ENCODE measurements at places on chromosomes 4 and X. TPM values are rescaled to one million over a fixed set of nuclear protein-coding genes. Genes with fewer than 3 reads are reported as not detected.

DNA sequence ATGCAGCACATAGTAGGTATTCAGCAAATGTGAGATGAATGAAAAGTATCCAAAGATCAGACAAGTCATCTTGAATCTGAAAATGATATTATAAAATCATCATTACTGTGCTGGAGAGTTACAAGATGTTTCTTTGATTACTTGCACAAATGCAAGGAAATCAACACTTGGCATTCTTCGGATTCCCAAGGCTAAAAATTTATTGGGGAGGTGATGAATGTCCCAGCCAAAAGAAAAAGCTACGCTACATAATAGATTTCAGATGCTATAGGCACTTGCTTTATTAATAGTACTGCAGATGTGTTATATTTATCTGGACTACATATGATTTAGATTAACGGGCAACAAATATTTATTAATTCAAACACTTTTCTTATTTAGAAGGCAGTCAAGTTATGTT lies 286.7 kb upstream of the TENM3 start:
- H3K36me3 ChIP-seq: no peaks in the 10 kb centered on the region
- DNase-seq: no peak
- no peaks in the 10 kb centered on the region for H3K27me3 ChIP-seq
- H3K4me3 ChIP-seq: no peak overlapping the region
- H3K27ac ChIP-seq: no peak overlapping the region

DNA sequence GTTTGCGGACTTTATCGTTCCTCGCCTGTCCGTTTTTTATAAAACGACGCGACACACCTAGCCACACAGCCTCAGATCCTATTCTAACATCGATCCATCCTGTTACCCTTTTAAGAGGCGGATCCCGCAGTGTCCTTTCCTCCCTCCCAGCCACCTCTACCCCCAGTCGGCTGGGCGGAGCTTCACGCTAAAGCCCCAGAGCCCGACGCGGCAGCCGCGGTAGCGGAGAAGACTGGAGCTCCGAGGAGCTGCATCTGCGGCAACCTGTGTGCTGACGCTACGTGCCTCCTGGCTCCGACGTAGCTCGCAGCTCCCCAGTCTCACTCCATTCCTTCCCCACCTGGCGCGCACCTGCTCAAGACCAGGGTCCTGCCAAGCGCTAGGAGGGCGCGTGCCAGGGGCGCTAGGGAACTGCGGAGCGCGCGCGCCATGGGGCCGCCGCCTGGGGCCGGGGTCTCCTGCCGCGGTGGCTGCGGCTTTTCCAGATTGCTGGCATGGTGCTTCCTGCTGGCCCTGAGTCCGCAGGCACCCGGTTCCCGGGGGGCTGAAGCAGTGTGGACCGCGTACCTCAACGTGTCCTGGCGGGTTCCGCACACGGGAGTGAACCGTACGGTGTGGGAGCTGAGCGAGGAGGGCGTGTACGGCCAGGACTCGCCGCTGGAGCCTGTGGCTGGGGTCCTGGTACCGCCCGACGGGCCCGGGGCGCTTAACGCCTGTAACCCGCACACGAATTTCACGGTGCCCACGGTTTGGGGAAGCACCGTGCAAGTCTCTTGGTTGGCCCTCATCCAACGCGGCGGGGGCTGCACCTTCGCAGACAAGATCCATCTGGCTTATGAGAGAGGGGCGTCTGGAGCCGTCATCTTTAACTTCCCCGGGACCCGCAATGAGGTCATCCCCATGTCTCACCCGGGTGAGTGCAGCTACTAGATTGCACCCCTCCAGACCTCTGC lies at the start of gene RNF128:
Gene RNF128, plus strand, starts transcription at position 217 of the 953 bp plus-strand sequence. Its CDS starts 213 bp downstream, at position 430.
- DNase-seq: peak; percentile 83
- H3K4me3 ChIP-seq: no peak within 1 kb of the TSS
- peak within 1 kb of the TSS; percentile 48 for H3K27ac ChIP-seq
- H3K36me3 ChIP-seq: no peaks in the 10 kb centered on the region
- no peaks in the 10 kb centered on the region for H3K4me1 ChIP-seq
- H3K27me3 ChIP-seq: peaks cover 9% of the 10 kb centered on the region

GRCh38 chr4:180923486-180923885 lies 1319.7 kb upstream of the TENM3 start:
- H3K27me3 ChIP-seq: no peaks in the 10 kb centered on the region
- no peak overlapping the region for H3K4me3 ChIP-seq
- DNase-seq: no peak
- H3K36me3 ChIP-seq: no peaks in the 10 kb centered on the region
- H3K4me1 ChIP-seq: no peaks in the 10 kb centered on the region

- H3K4me3 ChIP-seq: no peak overlapping the region
- H3K36me3 ChIP-seq: no peaks in the 10 kb centered on the region
- H3K4me1 ChIP-seq: no peaks in the 10 kb centered on the region
- no peak overlapping the region for H3K27ac ChIP-seq
- H3K27me3 ChIP-seq: no peaks in the 10 kb centered on the region
Observed at GRCh38 chr4:8848507-8849265, 23.0 kb downstream of the HMX1 start.

DNA sequence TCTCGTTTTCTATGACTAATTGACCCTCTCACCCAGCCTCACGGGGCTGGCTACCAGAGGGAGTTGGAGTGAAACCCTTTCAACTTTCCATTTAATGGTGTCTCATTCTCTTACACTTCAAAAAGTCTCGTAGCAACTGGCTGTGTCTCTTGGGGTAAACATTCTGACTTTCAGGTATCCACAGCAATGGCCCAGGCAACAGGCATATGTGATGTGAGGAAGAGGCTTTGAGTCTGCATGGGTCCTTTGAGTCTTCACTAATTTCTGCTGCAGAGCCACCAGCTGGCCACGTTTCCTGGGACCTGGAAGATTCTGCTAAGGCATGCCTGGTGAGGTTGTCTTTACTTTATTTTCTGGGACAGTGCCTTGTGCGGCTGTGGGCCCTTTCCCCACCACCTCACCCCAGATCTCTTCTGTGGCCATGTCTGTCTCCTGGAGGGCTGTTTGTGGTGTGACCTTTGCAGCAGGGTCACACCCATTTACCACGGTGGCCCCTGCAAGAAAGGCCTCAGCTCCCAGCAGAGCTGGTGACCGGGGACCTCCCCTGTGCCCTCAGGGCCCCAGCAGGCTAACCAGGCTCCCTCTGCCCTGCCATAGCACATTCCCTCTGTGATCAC lies 112.5 kb upstream of the FRG1 start:
- no peak overlapping the region for H3K27ac ChIP-seq
- H3K36me3 ChIP-seq: no peaks in the 10 kb centered on the region
- H3K4me1 ChIP-seq: no peaks in the 10 kb centered on the region

DNA sequence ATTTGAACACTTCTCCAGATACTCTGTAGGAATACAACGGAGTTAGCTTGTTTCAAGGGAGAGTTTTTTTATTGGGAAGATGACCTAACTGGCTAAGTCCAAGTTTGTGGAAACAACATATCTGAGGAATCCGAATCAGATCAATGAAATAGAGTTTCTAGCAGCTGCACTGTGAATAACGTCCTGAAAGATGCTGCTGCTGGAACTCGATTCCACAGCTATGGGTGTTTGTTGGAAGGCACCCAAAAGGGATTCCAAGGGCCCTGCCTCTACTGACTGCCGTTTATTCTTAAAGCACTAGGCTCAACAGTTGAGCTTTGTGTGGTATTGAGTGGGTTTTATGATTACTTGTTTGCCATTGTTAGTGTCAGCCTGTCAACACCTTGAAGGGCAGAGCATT lies 6.6 kb upstream of the GBA3 start:
- no peak for DNase-seq
- H3K4me3 ChIP-seq: no peak overlapping the region
- H3K27me3 ChIP-seq: no peaks in the 10 kb centered on the region
- H3K27ac ChIP-seq: no peak overlapping the region
- H3K4me1 ChIP-seq: no peaks in the 10 kb centered on the region

DNA sequence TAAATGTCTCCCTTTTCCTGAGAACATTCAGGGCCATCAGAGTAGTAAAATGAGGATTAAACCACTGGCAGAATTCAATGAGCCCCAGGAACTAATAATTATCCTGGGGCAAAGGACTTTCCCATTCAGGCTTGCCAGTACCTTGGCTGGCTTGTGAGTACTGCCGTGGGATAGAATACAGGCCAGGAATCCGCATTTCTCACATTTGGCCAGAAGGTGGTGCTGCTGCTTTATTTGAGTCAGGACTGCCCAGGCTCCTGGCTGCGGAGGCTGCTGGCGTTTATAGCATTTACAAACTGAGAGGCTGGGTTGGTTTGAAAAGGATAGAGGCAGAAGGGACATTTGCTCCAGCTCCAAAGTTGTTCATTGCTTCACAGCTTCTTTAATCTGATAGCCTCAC lies 91.4 kb downstream of the RTL9 start:
- no peak overlapping the region for H3K4me3 ChIP-seq
- DNase-seq: no peak
- no peaks in the 10 kb centered on the region for H3K4me1 ChIP-seq
- H3K27ac ChIP-seq: no peak overlapping the region

DNA sequence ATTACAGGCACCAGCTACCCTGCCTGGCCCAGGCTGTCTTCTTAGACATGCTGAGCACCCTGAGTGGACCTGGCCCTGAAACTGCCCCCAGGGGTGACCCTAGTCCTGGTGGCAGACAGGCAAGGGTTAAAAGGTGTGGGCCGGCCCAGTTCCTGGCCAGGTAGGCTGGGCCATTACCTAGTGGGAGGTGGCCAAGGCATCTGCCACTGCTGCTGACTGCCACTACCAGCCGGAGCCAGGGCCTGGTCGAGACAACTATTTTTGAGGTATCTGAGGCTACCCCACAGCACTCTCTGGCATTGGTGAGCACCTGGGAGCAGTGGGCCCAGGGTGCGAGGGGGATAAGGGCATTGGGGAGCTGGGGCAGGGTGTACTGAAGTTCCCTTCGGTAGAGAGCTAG lies at the start of gene CCDC120:
Gene CCDC120, plus strand, starts transcription at position 206 of the 400 bp plus-strand sequence. CDS start 3,043 bp downstream, outside the sequence.
- no peak within 1 kb of the TSS for H3K4me3 ChIP-seq
- H3K4me1 ChIP-seq: no peaks in the 10 kb centered on the region
- H3K36me3 ChIP-seq: no peaks in the 10 kb centered on the region
- no peak for DNase-seq
- H3K27me3 ChIP-seq: no peaks in the 10 kb centered on the region
- H3K27ac ChIP-seq: peak within 1 kb of the TSS; percentile 63

DNA sequence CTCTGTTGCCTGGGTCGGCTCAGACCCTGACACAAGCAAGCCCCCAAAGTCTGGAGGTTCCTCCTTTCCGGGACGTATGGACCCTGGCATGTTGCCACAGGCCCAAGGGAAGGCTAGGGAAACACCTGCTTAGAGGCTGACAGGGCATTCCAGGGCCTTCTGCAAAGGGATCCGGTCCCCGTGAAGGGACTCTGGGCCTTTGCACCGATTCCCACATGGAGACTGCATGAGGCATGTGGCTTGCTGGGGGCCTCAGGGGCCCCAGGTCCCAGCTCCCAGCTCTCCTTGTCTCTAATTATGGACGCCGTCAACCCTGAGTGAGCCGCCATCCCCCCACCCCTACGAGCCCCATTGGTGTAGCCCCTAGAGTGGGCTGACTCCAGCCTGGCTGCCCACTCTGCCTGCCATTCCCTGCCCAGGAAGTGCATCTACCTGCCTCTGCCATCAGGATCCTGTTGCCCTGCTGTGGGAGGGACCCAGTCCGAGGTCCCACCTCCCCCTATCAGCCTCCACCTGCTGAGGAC lies 4.2 kb upstream of the RGS12 start:
- no peak for DNase-seq
- peaks cover 41% of the 10 kb centered on the region for H3K4me1 ChIP-seq
- H3K4me3 ChIP-seq: no peak overlapping the region
- no peaks in the 10 kb centered on the region for H3K27me3 ChIP-seq
- H3K27ac ChIP-seq: no peak overlapping the region

DNA sequence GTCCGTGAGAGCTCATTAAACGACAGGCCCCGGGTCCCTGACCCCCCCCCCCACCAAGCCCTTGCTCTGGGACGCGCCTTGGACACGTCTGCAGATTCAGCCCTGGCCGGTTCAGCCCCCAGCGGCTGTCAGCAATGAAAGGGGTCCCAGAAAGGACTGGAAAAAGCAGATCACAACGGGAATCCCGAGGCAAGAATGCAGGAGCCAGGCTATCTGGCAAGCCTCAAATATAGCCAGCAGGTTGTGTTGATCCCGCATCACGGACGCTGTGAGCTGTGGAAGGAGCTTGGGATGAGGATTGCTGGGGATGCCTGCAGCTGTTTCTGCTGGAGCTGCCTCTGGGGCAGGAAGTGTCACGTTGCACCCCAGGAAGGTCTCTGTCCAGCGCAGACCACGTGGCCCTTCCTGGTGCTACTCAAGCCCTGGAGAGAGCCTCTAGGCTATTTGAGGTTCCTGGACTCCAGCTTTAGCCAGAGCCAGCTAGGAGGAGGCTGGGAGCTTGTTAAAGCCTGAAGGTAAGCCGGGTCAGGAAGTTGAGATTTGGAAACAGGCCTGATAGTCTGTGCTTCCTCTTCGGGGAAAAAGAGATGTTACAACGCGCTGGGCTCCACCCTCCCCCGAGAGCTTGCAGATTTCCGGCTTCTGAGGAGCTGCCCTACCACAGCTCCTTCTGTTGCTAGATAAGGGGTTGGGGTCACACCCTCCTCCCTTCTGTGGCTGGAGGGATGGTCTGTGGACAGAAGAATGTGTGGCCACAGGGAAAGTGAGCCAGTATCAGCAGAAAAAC lies 19.3 kb upstream of the CSF2RA start:
- no peaks in the 10 kb centered on the region for H3K36me3 ChIP-seq
- no peak for DNase-seq
- peak overlapping the region; percentile 25 for H3K4me3 ChIP-seq
- H3K27me3 ChIP-seq: no peaks in the 10 kb centered on the region

- no peak overlapping the region for H3K27ac ChIP-seq
- H3K27me3 ChIP-seq: no peaks in the 10 kb centered on the region
Observed at GRCh38 chr4:90449626-90450025, 322.4 kb downstream of the CCSER1 start.

DNA sequence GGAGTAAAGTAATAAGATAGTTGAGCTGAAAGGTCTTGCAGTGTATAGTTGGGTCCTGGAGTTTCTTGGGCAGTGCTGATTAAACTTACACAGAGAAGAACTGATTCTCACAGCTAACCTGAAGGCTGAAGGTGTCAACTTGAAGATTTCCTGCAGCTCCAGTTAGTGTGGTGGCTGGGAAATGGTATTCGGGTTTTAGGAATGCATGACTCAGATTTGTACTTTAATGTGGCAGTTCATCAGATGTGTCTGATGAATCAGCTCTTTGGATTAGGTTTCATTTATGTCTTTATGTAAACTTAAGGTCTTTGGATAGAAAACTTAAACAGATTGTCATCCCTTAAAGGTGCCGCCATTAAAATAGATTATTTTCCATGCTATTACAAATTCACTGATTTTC lies 200.0 kb downstream of the IL1RAPL1 start:
- no peak overlapping the region for H3K27ac ChIP-seq
- H3K4me3 ChIP-seq: no peak overlapping the region
- H3K36me3 ChIP-seq: no peaks in the 10 kb centered on the region
- DNase-seq: no peak

GRCh38 chr4:11469650-11470437 lies 41.1 kb upstream of the HS3ST1 start:
- H3K36me3 ChIP-seq: no peaks in the 10 kb centered on the region
- peak; percentile 25 for DNase-seq
- no peaks in the 10 kb centered on the region for H3K4me1 ChIP-seq
- no peak overlapping the region for H3K4me3 ChIP-seq

PPEF2 gene
- not detected for total RNA-seq

SLC34A2 gene
- total RNA-seq: 1,719 TPM

TMEM31 gene
- not detected for total RNA-seq

PLXNA3 gene
- 42.9 TPM for total RNA-seq

SLAIN2 gene
- total RNA-seq: 34.6 TPM

CSAG3 gene
- not detected for total RNA-seq

FRAS1 gene
- 4.3 TPM for total RNA-seq

CABS1 gene
- not detected for total RNA-seq

ARX gene
- not detected for total RNA-seq

FMR1NB gene
- not detected for total RNA-seq

SPIN3 gene
- 11.0 TPM for total RNA-seq

MYOZ2 gene
- not detected for total RNA-seq

IL2 gene
- not detected for total RNA-seq

DCAF8L2 gene
- total RNA-seq: not detected
